ENCODE measurements at places on chromosomes 11 and 22.

DNA sequence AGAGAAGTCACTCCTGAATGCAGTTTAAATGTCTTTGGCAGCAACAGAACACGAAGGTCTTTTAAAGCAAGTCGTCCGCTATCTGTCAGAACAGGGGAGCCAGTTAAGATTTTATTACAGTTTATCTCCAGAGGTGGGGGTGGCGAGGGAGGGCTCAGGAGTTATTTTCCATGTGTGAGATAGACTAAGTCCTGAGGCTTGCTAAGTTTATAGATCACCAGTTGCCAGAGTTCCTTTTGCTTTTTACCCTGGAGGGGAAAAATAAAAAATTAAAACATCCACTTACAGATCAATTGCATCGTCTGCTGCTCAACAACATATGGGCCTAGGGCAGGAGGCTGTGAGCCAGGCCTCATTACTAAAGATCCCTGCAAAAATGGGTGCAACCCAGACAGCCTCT lies 90.7 kb downstream of the SNX19 start:
- DNase-seq = no peak

DNA sequence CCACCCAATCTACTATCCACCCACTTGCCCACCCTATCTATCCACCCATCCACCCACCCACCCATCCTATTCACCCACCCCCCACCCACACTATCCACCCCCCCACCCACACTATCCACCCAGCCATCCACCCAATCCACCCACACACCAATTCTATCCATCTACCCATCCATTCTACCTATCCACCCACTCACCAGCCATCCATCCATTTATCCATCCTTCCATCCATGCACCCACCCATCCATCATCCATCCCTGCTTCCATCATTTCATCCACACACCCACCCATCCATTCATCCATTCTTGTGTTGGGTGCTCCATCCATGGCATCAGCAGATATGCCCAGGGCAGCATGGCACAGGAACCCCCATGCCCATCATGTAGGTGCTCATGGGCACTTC lies 1206.6 kb downstream of the BRD1 start:
- DNase-seq = no peak

DNA sequence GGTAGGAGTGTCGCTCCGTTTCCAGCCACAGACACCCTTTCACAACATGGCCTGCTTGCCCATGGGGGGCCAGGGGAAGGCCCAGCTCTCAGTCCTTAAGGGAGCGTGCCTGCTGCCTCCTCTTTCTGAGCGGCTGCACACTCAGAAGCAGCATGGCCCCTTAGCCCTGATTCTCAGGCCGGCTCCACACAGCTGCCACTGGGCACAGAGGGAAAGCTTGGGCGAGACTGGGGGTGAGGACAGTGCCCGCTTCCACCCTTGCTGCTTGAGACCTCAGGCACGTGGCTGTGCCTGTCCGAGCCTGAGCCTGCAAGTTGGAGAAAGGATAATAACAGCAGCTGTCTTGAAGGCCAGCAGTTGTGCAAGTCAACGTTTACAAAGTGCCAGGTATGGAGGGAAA lies 416.3 kb downstream of the SHANK2 start:
- DNase-seq = no peak

- no peak for DNase-seq
These were observed 29.7 kb downstream of the SLN start for GRCh38 chr11:107682171-107682570.

DNA sequence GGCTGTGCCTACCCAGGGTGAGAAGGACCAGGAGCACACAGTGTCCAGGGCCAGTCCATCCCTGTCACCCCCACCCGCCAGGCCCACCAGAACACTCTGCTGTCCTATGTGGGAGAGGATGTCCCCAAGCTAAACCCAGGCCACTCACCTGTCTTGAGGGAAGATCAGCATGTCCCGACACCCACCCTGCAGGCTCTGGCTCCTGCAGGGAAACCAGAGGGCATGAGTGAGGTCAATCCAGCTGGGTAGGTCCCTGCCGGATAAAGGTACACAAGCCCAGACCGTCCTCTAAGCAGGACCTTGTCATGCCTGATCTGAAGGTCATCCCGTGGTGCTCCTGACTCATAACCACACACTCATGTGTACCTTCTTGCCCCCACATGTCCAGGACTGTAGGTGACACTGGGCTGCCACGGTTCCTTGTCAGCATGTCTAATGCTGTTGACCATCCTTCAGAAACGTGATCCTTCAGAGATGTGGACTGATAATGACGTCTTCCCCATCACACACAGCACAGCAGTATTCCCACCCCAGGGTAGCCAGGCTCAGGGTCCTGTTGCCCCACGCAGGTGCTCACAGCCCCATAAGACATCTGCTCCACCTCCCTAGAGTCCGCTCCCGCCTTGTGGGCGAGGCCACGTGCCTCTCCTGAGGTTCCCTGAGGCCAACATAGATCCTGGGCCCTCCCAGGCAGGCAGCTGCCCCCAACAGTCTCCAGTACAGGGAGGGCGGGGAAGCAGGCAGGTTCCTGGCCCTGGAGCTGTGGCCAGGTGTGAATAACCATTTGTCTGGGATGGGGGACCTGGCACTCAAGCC lies 6.1 kb downstream of the ARVCF start:
- DNase-seq = no peak

- DNase-seq = no peak
These were observed 15.0 kb downstream of the INCENP start for GRCh38 chr11:62138630-62139425.

GRCh38 chr22:31738566-31738965 lies 11.4 kb downstream of the PRR14L start:
- no peak for DNase-seq

GRCh38 chr11:34924714-34925113 lies 8.3 kb downstream of the PDHX start:
- DNase-seq = no peak

DNA sequence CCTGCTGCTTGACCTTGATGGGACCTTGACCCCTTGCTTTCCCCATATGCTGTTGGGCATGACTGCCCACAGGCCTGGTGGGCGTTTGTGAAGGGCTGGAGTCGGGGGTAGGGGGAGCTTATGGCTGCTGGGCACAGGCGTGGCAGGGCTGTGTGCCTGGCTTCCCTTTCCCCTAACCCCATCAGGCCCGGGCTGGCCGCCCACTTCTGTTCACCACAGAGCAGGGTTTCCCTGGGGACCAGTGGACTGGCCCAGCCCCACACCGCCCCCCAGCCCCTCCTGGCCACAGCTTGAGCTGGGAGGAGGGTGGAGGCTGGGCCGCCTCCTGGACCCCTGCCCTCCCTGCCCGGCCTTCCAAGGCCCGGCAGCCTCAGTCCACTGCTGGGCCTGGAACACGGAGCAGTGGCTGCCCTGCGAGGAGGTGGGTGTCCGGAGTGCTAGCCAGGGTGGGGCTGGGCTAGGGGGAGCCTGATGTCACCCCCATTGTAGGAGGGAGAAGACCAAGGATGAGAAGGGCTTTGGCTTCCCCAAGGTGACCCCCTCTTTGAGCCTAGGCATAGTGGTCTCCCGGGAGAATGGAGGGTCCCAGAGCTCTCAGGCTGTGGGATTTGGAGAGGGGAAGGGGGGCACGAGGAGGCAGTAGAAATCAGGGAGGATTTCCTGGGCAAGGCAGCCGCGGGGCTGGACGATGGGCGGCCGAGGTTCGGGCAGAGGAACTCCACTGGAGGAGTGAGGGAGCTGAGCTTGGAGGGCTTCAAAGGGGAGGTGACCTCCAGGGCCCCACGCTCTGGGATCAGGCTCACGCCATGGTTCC lies at the start of gene AIFM3:
Gene AIFM3, plus strand, starts transcription at position 373 of the 814 bp plus-strand sequence. CDS start 690 bp downstream, outside the sequence.
- DNase-seq = no peak

DNA sequence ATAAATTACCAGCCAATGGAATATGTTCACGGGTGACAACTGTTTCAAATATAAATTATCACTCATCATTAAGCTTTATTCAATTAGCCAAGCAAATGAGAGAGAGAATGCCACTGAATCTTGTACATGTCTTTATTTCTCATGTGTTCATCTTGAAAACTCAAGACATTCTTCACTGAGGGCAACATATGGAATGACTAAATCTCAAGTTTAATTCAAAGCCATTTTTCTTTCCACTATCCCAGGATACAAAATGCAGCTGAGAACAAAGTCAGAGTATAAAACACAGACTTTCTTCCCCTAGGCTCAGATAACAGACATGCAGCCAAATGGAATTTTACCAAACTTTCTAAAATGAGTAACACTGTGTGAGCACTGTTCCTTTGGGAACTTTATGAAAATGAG lies 12.1 kb upstream of the BBOX1 start:
- DNase-seq = no peak

GRCh38 chr11:32138902-32139301 lies 48.0 kb downstream of the RCN1 start:
- no peak for DNase-seq

- no peak for DNase-seq
These were observed 1137.4 kb downstream of the TBC1D22A start for GRCh38 chr22:47899894-47900293.

GRCh38 chr11:19419021-19419750 lies 178.4 kb upstream of the E2F8 start:
- no peak for DNase-seq

DNA sequence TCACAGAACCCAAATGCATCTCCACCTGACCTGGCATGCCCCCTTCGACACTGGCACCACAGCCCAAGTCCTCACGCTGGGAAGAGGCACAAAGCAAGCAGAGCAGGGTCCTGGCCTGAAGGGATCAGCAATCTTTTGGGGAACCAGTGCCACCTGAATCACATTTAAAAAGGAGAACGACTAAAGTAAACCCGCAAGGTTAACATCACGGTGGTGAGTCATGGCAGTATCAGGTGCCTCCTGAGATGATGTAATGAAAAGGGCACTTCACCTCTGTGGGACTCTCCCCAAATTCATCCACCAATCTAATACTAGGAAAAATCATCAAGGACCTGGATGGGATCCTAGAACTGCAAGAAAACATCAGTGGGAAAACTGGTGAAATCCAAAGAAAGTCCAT lies 44.9 kb downstream of the PACSIN2 start:
- no peak for DNase-seq

- DNase-seq = no peak
These were observed 145.0 kb upstream of the THY1 start for GRCh38 chr11:119567688-119568582.

GRCh38 chr11:6941970-6942369 lies 15.7 kb downstream of the ZNF215 start:
- no peak for DNase-seq

DNA sequence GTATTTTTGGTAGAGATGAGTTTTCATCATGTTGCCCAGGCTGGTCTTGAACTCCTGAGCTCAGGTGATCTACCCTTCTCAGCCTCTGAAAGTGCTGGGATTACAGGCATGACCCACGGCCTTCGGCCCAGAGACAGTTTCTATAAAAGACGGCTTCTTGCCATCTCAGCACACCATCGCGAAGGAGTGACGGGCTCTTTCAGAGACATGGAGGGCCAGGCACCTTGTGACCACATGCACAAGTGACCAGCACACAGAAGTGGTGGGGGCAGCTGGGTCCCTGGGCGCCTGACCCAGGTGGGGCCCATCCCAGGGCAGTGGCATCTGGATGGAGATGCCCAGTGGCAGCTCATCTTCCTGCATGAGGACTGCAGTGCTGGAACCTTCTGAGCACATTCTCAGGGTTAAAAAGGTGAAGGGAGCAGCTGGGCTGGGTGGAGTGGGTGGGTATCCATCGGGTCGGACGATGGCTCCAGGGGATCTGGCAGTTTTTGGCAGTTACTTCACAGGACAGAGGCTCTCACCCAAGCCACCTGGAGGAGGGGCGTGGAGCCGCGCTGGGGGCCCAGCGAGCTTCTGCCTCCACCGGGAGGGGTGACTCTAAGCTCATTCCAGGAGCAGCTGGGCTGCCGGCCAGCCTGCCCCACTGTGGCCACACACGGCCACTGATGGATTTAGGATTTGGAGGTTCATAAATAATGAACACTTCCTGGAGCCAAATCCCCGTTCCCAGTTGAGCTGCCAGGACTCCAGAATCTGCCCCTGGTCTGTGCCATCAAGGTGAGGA lies 373.0 kb downstream of the CTTN start:
- no peak for DNase-seq

GRCh38 chr11:131770801-131771200 lies 400.4 kb downstream of the NTM start:
- no peak for DNase-seq

DNA sequence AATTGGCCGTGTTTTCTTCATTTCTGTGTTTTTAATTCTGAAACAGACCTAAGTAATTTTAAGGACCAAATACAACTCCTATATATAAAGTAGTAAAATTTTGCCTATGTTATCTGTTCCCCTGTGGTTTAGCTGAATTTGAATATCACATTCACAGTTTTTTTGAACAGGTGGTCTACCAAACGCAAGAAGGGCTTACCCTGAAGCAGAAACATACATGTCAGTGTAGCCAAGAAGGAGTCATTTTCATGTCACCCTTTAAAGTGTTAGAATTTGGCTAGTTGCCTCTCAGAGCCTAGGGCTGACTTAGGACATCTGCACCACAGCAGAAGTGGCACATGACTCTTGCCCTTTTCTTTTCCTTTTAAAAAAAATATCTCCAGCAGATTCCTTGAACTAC lies 34.3 kb downstream of the MYBPC3 start:
- no peak for DNase-seq

GRCh38 chr11:48008951-48009270 lies 28.6 kb downstream of the PTPRJ start:
- DNase-seq = no peak

DNA sequence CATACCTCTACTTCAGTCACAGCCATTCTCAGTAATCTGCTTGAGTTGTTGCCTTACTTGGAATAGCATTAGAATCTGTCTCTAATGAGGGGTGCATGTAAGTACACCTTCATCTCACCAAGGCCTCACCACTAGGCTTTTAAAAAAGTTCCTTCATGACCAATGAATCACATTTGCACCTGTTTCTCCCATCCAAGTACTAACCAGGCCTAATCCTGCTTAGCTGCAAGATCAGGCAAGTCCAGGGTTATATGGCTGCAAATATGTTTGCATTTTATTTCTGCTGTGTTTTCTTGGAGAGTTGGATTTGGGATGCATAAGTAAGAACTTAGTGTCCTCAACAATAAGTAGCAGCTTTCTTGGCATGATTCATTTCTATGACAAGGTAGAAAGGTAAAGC lies 66.9 kb downstream of the BBOX1 start:
- no peak for DNase-seq

DNA sequence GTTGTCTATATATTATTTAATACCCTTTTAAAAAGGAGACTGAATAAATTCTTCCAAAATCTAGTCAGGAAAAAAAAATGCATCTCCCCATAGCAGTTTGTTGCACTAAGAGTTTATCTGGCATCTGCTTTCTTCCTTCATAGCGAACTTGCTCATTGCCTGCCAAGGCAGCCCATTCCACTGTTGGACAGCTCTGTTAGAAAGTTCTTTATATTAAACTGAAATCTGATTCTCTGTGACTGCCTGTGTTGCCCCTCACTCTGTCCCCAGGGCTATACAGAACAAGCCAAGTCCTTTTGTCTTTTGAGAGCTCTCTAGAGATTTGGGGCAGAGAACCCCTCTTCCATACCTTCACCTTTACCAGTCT lies 3.3 kb upstream of the CHRDL2 start:
- no peak for DNase-seq

- DNase-seq = no peak
These were observed 31.7 kb downstream of the IMMP1L start for GRCh38 chr11:31477528-31478222.

- no peak for DNase-seq
These were observed 51.2 kb downstream of the NFAM1 start for GRCh38 chr22:42380769-42381551.
